Ureter (tissue), 1 donor: ENCODE measurements at places on chromosomes 5 and 9. TPM values are rescaled to one million over a fixed set of nuclear protein-coding genes. Genes with fewer than 3 reads are reported as not detected.

DNA sequence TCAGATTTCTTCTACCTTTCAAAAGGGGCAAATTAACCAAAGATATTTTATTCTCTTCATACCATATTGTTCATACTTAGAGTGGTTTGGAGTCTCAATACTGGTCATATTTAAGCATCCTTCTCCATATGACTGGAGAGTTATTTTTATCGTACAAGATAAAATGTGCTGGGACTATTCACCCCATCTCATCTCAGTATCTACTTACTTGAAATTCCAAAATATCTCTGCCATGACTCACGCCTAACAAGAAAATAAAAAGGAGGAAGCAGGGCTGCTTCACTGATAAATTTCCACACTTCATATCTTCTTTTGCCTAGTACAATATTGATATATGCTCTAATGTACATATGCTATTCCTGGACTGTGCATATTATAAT lies 277.9 kb upstream of the CDH9 start:
- no peak for DNase-seq

DNA sequence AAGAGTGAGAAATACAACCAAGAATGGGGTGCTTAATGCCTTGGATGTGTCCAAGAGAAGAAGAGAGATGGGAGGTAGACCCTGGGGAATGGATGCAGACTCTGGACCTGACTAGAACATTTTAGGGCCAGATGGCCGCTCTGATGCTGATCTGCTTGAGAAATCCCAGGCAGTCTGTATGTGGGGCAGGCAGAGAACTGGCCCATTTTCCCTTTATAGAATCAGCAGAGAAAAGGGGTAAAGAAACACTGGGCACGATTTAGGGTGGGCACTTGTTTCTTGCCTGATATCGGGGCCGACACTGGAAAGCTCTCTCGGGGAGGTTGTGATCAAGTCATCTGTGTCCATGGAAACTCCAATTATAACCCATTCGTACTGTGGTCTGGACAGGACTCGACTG lies 118.5 kb upstream of the FSTL4 start:
- peak; percentile 10 for DNase-seq

NCS1 gene
- total RNA-seq: 54.6 TPM

DNA sequence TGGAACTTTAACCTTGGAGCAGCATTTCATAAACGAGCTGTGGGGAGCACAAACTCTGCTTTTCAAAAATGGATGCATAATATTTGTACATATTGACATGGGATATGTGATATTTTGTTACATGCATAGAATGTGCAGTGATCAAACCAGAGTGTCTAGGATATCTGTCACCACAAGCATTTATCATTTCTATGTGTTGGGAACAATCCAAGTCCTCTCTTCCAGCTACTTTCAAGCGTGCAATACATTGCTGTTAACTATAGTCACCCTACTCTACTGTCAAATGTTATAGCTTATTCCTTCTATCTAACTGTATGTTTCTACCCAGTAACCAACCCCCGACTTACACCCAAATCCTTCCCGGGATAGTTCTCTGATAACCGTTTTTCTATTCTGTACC lies 15.0 kb upstream of the C5orf58 start:
- DNase-seq: no peak

GRCh38 chr5:22541037-22541436 lies 312.1 kb downstream of the CDH12 start:
- no peak for DNase-seq

DNA sequence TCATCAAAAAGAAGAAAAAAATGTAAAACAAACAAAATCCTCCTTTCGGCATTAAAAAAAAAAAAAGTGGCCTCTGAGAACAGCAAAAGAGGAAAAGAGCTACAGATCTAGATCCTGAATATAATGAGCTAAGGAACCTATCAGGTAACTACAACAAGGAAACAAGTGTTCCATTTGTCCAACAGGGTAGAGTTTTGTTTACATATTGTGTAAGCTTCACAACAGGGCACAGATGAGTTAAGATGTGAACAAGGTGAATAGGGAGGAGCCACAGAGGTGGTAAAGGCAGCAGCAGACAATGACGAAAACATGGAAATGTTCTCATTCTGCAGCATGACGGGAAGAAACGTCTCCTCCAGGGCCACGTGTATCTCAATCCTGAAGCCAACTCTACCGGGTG lies 14.4 kb downstream of the ELP1 start:
- no peak for DNase-seq

GRHPR gene
- 74.2 TPM for total RNA-seq

CNTNAP3 gene
- 9.4 TPM for total RNA-seq

- no peak for DNase-seq
These were observed 101.4 kb downstream of the ARHGAP26 start for GRCh38 chr5:142871363-142872193.

TICAM2 gene
- total RNA-seq: 2.8 TPM
